Cerebellum (tissue), 4 donors: ENCODE measurements at places on chromosomes 1 and 21. TPM values are rescaled to one million over a fixed set of nuclear protein-coding genes. Genes with fewer than 3 reads are reported as not detected.
A peak's percentile ranks its signal among the peaks of the same experiment; 100 is the strongest.

Gene HUNK
- total RNA-seq: 19.3 TPM

DNA sequence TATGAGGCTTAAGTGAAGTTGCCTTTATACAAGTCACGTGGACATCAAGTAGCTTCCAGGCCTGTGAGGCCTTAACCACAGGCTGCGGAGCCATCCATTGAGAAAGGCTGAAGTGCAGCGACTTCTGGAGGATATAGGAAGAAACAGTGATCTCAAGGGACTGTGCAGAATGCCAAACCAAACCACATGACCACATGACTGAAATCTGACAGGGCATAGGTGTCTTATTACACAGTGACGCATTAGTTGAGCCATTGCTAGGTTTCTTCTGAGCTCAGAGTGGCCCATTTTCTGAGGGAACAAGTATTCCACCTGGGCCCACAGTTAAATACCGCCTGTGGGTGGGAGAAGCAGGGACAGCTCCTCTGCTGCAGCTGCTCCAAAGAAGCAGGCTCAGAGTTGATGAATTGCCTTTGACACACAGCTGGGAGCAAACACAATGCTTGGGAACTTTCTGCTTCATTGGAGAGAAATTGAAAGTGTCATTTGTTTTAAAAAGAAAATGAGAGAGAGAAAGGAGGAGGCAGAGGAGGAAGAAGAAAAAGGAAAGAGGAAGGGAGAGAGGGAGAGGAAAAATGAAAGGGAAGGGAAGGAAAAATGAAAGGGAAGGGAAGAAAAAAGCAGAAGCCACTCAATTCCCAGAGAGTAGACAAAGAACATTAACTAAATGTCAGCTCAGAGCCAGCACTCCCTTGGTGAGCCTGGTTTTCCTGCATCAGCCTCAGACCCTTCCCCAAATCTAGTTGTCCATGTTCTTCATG is 94.4 kb downstream of the COLGALT2 start:
- DNase-seq: no peak

DNA sequence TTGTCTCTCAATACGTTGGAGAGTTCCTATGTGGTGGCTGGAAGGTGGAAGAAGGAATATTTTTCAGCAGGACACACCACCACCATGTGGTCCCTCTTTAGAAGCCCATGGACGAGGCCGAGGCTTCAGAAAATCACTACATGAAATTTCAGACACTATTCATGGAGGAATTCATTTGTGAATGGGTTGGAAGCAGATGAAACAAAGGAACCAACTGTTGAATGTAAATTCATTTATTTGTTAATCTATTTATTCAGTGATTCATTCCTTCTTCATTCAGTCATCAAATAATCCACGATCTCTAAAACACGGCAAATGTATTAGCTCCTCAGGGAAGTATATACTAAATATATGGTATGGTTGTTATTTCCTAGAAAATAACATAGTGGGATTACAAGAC is 12.2 kb downstream of the SLC35F3 start:
- DNase-seq: no peak

DNA sequence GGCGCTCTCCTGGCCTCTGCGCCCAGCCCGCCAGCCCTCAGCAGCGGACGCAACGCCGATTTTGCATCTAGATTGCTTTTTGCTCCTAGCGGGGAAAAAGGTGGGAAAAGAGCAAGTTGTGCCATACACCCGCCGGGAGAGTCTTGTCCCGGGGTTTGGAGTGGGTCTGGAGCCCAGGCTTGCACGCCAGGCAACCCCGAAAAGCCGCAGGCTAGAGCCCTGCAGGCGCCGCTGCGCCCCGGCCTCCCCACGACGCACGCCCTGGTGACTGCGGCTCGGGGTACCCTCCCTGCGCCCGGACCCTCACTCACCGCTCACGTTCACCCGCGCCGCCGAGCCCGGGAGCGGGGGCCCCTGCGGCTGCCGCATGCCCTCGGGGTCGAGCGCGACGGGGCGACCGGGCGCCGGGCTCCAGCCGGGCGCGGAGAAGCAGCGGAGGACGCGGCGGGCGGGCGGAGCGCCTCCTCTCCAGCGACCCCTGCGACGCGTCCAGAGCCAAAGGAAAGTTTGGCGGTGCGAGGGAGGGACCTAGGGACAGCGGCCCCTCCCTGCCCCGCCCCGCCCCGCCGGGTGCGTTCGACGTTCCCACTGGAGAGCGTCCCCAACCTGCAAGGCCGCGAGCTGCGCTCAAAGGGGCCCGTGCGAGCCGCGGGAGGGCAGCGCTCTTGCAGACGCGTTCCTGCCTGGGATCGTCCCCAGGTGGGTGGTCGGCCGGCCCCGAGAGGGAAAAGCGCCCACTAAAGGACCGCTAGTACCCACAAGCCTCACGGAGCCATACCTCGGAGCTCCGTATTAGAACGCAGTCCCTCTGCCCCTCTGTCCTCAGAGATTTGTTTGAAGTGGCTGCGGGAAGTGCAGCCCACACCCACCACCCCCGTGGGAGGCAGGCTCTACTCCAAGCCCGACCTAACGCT is at the start of gene LPAR3:
Gene LPAR3, minus strand, starts transcription at position 502 of the 914 bp plus-strand sequence. CDS start 27,086 bp downstream, outside the sequence.
- no peak for DNase-seq

- DNase-seq: no peak
Measured at GRCh38 chr1:159058751-159059150, 17.8 kb downstream of the AIM2 start.

DNA sequence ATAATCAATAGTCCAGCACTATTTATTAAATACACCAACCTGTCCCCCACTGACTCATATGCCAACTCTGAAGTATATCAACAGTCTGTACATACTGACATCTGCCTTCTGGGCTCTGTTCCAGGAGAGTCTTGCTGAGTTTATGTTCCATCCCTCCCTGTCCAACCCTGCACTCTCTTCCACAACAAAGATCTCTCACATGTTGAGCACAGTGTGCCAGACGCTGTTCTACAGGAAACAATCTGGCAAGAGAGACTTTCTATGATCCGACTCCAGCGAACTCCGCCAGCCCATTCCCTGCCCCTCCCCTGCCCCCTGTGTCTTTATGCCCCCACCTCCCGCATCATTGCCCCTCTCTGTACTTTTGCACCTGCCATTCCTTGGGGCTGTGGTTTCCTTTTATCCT is 3.4 kb downstream of the LACTBL1 start:
- DNase-seq: no peak

GRCh38 chr1:107777664-107778047 is 187.3 kb downstream of the VAV3 start:
- DNase-seq: no peak

- no peak for DNase-seq
Measured at GRCh38 chr21:46561445-46562090, 43.3 kb downstream of the S100B start.

DNA sequence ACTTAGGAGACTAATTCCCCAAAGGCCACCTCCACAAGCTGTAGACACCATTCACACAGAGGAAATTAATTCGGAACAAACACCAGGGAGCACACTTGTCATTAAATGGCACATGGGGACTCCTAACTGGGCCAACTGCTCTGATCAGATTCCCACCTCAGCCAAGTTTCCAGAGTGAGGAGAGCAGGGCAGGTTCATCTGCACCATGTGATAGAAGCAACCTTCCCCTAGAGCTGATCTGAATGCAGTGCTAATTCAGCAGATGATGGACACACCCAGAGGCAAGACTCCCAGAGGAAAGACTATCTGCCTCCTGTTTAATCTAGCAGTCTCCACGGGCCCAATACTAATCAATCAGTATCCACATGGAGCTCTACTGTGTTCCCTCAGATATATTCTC is 147.0 kb downstream of the VAV3 start:
- DNase-seq: no peak

- no peak for DNase-seq
Measured at GRCh38 chr1:113975211-113975895, 3.9 kb upstream of the OLFML3 start.

DNA sequence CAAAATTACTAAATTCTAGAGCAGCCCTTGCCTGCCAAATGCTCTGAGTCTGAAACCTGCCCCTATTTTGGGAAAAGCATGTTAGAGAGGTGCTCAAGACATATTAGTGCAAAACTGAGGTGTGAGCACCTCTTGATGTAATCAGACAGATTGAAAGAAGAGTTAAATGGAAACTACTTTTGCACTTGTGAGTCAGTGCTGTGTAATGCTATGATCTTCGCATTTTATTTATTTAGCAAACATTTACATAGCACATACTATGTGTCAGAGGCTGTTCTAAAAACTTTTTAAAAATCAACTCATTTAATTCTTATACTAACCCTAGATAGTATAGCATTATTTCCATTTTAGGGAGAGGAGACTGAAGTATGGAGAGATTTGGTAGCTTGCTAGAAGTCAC is 138.1 kb downstream of the ELAVL4 start:
- no peak for DNase-seq

- peak; percentile 41 for DNase-seq
Measured at GRCh38 chr1:111725192-111725591, 14.0 kb downstream of the INKA2 start.

DNA sequence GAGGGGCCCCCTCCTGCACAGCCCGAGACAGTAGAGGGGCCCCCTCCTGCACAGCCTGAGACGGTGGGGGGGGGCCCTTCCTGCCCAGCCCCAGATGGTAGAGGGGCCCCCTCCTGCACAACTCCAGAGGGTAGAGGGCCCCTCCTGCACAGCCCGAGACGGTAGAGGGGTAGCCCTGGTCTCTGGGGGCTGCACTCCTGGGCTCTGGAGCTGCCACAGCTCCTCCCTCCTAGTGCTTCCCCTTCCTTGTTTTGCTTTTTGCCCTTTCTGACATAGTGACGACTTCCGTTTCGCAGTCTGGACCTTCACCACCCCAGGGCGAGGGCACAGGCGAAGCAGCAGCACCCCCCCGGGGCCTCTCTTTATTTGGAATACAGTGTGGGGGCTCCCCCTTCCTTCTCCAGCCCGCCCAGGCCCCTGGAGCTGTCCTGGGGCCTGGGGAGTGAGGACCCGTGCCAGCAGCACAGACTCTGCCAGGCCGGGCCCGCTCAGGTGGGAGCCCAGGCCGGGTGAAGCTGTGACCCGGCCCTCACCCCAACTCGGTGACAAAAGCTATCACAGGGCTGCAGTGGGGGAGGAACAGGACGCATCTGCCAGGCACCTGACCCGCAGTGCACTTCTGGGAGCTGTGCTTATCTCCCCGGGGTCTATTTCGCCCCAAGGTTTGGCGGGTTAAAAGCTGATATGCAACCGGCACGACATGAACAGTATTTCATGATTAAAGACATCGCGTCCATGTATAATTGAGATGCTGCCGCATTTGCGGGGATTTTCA is 1.1 kb upstream of the PRXL2B start:
- peak; percentile 72 for DNase-seq

Gene SPRR1B
- not detected for total RNA-seq

Gene AK5
- 29.9 TPM for total RNA-seq

- no peak for DNase-seq
Measured at GRCh38 chr1:207954104-207954503, 43.2 kb upstream of the CD34 start.

DNA sequence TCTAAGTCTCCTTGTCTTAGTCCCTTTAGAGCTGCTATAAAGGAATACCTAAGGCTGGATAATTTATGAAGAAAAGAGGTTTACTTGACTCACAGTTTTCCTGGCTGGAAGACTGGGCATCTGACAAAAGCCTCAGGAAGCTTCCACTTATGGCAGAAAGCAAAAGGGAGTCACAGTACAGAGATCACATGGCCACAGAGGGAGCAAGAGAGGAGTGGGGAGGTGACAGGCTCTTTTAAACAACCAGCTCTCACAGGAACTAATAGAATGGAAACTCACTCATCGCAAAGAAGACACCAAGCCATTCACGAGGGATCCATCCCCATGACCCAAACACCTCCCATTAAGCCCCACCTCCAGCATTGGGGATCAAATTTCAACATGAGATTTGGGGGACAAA is 68.8 kb downstream of the DDAH1 start:
- no peak for DNase-seq

Gene CD1B
- total RNA-seq: not detected

Gene TTC13
- 40.0 TPM for total RNA-seq

- DNase-seq: no peak
Measured at GRCh38 chr1:54396261-54396933, 9.8 kb downstream of the SSBP3 start.

Gene ZNF436
- total RNA-seq: 63.0 TPM

GRCh38 chr1:67342076-67342890 is 34.6 kb downstream of the IL12RB2 start:
- DNase-seq: no peak

Gene LAMC2
- total RNA-seq: 2.4 TPM

- no peak for DNase-seq
Measured at GRCh38 chr1:99447721-99448120, 183.4 kb downstream of the PLPPR4 start.

DNA sequence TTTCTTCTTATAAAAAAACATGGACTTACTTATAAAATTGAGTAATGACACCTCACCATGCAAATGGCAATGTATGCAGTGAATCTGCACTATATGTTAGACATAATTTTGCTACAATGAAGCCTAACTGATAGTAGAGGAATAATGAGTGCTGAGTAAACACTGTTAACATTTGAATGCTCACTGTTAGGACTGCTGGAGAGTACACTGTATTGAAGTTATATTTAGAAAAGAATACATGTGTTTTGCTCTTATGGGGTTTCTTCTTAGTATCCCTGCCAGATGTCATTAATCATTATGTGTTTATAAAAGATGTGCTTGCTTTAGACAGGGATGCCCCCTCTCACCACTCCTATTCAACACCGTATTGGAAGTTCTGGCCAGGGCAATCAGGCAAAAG is 111.1 kb upstream of the ZP4 start:
- DNase-seq: no peak

GRCh38 chr1:119703666-119704450 is 7.9 kb upstream of the PHGDH start:
- no peak for DNase-seq

DNA sequence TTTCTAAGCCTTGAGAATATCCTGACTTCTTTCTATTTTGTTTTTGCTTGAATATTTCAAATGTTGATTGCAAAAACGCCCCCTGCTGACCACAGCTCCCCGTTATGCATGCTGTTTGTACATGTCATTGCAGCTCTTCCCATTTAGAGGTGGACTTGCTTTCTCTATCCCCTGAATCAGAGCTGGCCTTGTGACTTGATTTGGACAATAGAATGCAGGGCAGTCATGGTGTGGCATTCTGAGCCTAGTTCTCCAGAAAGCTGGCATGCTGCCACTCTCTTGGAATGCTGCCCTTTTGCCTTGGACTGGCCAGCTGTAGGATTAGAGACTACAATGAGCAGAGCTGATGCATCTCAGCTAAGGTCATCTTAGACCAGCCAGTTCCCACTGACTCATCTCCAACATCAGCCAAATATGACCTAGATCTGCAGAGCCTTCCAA is 1561.5 kb downstream of the MRPL39 start:
- DNase-seq: peak; percentile 29

- no peak for DNase-seq
Measured at GRCh38 chr1:94608142-94608851, 66.7 kb upstream of the F3 start.

- DNase-seq: no peak
Measured at GRCh38 chr1:3352299-3352951, 102.0 kb upstream of the ARHGEF16 start.

Gene GSTM1
- total RNA-seq: 5.1 TPM

Gene MLLT11
- 53.8 TPM for total RNA-seq

GRCh38 chr1:208183977-208184911 is 59.9 kb downstream of the PLXNA2 start:
- DNase-seq: peak; percentile 48

Gene TPTE
- total RNA-seq: not detected

Gene S100A6
- total RNA-seq: 21.5 TPM
